LNCaP clone FGC (cell line): ENCODE measurements at places on chromosomes 1 and 21.

- DNase-seq, result no peak
Measured at GRCh38 chr21:14263879-14264278, 47.9 kb downstream of the RBM11 start.

DNA sequence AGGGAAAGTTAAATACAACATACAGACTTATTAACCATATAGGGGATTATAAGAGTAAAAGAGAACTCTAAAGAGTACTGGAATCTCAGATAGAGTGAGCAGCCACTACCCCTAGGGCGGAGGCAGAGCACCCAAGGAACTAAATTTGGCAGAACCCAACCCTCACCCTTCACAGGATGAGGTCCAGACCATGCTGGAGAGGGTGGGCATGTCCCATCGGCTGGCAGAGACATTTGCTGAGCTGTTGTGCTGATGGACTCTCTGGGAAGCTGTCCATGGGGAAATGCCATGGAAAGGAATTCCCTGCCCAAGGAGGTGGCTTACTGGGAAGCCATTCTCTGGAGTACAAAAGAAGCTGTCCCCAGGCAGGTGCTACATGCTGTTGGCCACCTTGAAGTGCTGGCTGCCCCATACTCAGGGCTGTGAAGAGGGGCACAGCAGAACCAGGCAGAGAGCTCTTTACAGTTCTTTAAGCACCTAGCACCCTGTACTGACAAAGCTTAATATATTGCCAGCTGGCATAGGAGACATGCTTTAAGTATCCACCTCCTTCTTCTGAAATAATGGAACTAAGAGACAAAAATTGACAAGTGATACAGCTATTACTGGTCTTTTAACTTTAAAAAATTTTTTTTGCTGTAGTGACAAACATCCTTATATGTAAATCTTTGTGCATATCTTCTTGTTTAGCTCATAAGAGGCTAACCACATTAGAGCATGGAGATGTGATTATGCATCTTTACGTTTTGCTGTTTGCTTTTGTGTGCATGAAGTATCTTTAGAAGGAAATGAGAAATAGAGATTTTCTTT, 29.6 kb downstream of the TSNAX start:
- DNase-seq, result no peak

DNA sequence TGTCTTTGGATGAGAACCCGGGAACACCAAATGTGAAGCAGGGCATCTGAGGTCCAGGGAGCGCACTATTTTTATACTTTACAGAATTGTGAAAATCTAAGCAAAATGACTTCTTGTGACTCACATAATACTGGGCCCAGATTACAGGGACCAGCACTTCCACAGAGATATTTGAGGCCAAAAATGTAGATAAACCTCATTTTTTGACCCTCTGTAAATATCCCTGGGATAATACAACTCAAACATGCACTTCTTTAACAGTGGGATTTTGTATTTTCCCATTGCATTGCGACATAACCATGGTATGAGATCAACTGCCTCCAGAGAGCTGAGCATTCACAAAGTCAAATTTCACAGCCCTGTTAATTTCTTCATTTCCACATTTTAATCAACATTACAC, 289.4 kb upstream of the ADGRL4 start:
- DNase-seq, result no peak

GRCh38 chr1:26696119-26696653, 371 bp downstream of the ARID1A start:
- no peak for DNase-seq

DNA sequence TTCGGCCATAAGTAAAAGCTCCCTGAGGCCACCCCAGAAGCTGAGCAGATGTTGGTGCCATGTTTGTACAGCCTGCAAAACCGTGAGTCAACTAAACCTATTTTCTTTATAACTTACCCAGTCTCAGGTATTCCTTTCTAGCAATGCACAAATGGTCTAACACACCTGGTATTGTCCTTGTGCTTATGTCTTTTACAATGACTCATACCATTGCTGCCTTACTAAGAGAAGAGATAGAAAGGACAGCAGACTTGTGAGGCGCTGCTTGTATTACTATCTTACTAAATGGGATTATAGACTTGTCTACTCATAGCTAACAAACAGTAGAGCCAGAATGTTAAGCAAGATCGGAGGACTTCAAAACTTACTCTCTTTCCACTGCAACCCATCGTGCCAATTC, 18.5 kb upstream of the CYYR1 start:
- DNase-seq, result no peak

DNA sequence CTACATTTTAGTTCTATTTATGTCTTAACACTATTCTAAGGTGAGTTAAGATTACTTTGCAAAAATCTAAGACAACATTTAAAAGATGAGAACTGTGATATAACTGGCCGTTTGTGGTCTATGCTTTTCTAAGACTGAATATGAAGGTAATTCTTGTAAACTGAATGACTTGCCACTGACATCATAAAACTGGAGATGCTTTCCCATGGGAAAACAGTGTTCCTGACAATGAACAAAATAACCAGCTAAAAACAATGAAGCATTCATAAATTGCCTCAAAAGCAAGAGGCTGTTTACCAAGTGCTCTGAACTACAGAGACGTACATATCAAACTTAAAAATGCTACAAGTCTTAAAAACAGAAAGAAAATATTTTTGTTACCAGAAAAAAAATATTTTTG, 54.7 kb downstream of the APP start:
- no peak for DNase-seq

DNA sequence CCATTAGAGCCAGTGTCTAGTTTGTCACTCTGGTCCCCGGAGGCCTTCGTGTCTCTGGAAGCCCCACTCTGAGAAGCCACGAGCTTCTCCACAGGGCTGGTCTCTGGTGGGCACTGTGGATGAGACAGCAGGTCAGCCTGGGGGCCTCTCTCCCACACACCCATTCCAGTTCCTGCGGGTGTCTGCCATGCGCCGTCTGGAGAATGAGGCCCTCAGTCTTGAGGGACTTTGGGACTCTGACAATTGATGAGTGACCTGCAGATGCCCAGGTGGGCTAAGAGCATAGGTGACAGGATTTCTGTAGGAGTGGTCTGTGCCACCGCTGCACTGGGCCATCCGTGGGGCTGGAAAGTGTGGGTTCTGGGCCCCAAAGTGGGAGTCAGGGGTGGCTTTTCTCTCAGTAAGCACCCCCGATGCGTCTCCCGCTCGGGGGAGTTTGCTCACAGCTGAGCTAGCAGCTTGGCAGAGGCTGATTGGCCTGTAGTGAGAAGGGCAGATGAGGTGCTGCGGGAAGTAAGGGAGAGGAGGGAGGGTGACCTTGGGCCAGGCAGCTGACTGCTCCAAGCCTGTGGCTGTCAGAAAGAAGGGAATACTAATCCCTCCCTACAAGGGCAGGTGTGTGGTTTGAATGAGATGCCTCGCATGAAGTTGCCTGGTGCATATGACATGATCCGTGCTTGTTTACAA, 26.4 kb downstream of the LHX4 start:
- DNase-seq, result no peak

GRCh38 chr1:97870589-97870988, 50.2 kb downstream of the DPYD start:
- DNase-seq, result no peak

DNA sequence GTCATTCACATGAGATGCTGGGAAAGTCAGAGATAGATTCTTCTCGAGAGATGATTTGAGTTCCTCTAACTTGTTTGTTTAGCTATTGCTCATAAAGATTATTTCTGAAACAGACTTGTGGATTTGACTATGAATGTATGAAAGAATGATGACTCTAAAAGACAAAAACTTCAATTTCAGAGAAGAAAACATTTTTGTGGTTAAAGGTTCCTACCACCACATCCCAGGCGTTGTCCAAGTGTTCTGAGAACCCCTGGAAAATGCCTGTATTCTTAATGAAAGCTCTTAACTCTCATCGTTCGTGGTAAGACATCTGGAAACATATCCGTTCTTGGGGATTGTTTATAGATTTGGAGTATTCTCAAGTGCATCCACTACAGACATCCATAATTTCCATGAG, 228.7 kb downstream of the BARHL2 start:
- no peak for DNase-seq

DNA sequence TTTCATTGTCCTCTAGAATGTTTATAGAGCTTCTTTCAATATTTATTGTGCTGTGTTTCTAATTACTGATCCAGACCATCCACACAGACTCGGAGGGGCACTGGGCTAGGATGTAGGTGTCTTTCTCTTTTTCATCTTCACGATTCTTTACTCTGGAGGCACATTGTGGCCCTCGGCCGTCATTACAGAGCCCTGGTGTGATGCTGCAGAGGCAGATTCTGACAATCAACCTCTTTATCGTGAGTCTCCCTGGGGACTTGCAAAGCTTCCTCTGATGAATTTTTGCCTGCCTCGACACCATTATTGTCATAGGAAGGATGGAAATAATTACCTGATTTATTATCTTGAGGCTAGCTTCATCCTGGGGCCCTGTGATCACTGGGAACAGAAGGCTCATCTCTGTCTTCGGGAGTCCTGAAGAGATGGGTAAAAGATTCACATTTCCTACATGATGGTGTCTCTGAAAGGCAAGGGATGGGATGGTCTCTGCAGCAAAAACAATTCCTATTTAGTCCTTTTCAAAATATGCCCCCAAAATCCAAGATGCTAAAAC, 89.4 kb downstream of the SEC16B start:
- no peak for DNase-seq

- DNase-seq, result no peak
Measured at GRCh38 chr1:66250478-66250877, 283.5 kb upstream of the SGIP1 start.

GRCh38 chr1:178411756-178412399, 84.9 kb downstream of the CLEC20A start:
- no peak for DNase-seq

- DNase-seq, result no peak
Measured at GRCh38 chr1:59368008-59368670, 71.2 kb downstream of the FGGY start.

DNA sequence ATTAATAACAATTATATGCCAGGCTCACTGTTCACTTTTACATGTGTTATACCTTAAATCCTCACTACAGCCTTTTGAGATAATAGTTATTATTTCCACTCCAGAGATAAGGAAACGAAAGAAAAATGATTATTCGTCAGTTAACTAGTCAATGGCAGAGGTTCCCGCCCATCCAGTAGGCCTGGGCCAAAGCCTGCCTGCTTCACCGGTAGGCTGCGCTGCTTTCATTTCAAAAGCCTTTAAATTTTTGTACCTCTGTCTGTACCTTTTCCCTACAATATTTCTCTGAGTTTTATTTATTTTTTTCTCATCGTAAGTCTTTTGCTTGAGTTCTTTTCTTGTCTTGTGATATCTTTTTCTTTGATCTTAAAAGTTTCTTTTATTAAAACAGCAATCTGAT, 3.6 kb downstream of the GPR52 start:
- no peak for DNase-seq

DNA sequence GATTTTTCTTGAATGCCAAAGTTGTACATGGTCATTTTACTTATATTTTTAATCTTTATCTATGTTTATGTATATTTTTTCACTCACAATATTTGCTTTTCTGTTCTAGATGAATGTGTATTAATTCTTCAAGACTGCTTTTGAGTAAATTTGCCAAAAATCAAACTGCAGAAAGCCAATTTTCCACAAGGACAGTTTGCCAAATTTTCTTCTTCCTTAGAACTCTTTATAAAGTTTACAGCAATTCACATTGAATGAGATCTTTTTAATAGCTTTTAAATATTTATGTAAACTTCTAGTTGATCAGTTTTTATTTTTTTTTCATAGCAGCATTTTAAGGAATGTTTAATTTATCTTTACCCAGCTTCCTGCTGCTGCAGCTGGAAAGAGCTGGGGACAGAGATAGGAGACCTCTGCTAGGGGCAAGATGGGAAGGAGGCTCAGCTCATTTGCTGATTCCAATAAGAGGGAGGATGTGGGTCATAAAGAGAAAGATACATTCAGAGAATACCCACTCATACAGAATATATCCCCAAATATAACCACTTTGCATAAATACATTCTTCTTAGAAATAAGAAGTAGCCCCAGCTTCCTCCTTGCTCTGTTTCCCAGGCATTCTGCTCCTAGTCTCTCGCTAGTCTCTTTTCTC, 93.0 kb downstream of the ODF2L start:
- no peak for DNase-seq

DNA sequence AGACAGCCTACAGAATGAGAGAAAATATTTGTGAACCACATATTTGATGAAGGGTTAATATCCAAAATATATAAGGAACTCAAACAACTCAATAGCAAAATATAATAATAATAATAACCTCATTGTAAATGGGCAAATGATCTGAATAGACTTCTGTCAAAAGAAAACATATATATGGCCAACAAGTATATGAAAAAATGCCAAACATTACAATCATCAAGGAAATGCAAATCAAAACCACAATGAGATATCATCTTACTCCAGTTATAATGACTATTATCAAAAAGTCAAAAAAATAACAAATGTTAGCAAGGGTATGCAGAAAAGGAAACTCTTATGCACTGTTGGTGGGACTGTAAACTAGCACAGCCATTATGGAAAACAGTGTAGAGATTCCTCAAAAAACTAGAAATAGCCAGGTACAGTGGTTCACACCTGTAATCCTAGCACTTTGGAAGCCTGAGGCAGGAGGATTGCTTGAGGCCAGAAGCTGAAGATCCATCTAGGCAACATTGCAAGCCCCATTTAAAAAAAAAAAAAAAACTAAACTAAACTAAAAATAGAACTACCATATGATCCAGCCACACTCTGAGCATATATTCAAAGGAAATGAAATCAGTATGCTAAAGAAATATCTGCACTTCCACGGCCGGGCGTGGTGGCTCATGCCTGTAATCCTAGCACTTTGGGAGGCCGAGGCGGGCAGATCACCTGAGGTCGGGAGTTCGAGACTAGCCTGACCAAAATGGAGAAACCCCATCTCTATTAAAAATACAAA, 17.3 kb upstream of the TRIM67 start:
- DNase-seq, result no peak

GRCh38 chr1:38152351-38153065, 105.9 kb upstream of the POU3F1 start:
- peak; percentile 50 for DNase-seq

DNA sequence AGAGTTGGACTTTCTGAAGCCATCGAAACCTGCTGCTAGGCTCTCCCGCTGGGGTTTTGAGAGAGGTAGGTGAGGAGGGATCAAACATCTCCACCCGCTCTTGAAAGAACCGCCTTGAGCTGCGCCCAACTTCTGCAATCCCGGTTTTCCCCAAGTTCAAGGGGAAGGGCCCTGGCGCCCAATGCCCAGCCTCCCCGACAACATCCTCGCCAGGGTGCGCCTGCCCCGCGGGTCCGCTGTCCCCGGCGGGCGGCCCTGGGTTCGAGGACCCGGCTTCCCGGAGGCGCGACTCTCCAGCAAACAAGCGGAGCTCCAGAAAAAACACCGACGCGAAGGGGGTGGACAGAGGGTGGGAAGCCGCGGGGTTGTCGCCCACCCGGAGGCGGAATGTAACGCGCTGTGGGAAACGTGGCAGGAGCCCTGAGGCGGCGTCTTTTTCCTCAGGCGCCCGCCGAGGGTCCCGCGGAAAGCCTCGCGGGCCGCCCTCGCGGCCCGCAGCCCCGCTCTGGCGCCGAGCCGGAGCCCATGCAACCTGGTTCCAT, 607 bp downstream of the BTG3 start:
- no peak for DNase-seq

DNA sequence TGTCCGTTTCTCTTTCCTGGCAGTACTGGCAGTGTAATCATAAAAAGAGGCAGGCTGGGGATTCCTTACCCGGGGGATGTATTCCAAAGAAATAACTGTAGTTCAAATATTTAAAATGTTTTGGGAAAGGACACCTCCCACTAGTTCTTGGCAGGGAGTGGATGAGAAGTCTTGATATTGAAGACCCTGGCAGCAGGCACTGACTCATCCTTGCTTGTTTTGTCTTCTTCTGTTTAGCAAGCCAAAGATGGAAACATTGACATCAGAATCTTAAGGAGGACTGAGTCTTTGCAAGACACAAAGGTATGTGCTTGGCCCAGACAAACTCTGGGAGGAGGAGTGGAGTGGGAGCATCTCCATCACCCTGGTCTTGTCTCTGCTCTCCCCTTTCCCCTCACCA, 639 bp downstream of the IL20 start:
- no peak for DNase-seq
